Stimulated activated CD4-positive, alpha-beta T cell treated with anti-CD3 and anti-CD28 coated beads, Interleukin-4, amount 100 ng/mL, for 4 hours (primary cell): ENCODE measurements at places on chromosomes 5 and 9.
A peak's percentile ranks its signal among the peaks of the same experiment; 100 is the strongest.

GRCh38 chr5:41575110-41575779, 64.8 kb upstream of the PLCXD3 start:
- no peak for DNase-seq

DNA sequence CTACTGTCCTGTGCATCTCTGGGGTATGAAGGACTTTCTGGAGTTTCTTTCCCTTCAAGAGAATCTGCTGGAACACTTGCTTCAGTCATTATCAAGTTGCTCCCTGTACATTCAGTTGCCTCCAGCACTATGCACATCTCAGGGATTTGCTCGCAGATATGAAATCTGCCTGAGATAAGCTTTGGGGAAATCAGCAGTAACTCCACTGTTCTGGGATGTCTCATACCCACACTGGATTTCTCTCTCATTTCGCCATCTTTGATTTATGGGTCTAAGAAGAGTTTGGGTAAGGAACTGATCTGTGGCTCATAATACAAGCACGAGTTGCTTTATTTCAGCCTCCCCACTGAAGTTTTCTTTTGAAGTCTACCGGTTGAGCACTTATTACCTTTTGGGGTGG, 585.6 kb downstream of the PSAT1 start:
- DNase-seq = no peak

GRCh38 chr5:160938532-160938931, 86.5 kb upstream of the ATP10B start:
- DNase-seq = no peak

DNA sequence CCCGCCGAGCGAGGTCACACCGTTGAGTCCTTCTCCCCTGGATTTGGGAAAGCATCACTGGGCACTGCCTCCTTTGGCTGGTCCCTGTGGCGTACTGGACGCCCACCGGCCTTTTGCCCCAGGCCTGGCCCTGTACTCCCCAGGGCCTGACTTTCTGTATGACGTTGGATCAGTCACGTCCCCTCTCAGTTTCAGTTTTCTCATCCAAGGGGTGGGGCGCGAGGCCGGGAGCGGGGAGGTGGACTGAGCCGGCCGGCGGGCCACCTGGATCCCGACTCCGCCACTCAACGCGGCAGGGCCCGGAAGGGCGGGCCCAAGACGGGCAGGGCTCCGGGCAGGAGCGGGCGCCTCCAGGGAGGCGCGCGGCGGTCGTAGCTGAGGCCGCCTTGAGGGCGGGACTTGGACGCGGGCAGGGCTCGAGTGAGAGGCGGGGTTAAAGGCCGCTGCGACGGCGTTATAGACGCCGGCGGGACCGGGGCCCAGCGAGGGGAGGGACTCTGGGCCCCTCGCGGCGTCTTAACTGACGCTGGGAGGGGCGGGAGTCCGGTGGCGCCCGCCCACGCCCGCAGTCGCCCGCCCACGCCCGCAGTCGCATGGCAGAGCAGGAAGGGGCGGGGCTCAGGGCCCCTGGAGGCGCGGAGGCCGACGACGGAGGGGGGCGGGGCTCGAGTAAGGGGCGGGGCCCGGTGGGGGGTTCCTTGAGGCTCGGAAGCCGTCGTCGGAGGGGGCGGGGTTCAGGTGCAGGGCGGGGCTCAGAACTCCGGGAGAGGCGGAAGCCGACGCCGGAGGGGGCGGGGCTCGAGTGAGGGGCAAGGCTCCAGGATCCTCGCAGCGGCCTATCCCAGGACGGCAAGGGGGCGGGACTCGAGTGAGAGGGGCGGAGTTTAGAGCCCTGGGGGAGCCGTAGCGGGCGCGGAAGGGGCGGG, 549 bp upstream of the CARD19 start:
- peak; percentile 100 for DNase-seq

DNA sequence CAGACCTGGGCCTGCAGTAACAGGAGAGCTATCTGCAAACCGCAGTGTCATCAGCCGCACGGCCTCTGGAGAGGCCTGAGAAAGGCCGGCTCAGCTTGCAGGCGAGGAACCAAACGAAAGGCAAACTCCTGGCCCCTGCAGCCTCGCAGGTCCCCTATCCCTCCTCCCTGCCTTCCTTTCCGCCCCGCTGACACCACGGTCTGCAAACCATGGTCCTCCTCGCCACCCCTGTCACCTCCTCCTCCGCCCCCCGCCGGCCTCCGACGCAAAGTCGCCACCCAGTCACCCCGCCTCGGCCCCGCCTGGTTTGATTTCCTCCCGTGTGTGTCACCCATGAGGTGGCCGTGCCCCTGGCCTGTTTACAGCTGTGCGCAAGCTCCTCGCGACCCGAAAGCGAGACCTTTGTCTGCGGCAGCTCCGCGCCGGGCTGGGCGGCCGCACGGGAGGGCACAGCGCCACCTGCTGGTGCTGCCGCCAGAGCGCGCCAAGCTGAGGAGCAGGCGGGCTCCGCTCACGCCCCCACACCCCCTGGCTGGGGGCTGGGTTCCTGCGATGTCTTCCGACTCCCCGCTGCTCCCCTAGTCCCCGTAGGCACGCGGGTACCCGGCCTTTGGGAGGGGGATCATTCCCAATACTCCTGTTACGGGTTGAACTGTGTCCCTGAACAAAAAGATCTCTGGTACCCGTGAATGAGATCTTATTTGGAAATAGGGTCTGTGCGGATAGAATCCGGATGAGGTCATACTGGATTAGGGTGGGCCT, 19.4 kb downstream of the GBGT1 start:
- DNase-seq = peak; percentile 91

DNA sequence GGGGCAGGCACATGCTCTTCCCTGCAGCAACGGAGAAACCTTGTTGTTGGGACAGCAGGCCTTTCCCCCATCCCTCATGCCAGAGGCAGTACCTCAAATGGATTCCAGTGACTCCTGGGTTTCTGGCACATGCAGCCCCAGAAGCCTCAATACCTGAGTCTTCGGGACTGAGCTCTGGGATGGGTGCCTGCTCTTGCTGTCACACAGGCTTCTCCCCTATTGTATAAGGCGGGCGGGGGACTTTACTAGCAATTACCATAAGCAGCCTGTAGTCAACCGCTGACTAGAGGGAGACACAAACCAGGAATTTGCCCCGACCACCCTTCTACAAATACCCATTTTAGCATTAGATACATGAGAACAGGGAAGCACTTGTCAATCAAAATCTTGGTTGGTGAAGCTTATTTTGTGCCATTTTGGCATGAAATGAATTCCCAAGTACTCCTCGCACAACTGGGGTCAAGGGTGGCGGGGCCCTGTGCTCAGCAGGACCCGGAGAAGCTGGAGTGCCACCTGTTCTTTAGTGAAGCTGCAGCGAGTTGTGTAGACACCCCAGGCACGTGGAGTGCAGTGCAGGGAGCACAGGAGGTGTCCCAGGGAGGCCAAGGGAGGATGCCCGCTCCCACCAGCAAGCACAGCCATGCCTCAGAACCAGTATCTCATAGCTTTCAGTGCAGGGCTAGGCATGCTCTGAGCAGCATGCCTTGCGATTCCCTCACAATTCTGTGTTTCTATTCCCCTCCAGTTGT, 21.2 kb downstream of the S1PR3 start:
- DNase-seq = no peak

- no peak for DNase-seq
Observed at GRCh38 chr5:167553511-167553910, 737.9 kb upstream of the WWC1 start.

DNA sequence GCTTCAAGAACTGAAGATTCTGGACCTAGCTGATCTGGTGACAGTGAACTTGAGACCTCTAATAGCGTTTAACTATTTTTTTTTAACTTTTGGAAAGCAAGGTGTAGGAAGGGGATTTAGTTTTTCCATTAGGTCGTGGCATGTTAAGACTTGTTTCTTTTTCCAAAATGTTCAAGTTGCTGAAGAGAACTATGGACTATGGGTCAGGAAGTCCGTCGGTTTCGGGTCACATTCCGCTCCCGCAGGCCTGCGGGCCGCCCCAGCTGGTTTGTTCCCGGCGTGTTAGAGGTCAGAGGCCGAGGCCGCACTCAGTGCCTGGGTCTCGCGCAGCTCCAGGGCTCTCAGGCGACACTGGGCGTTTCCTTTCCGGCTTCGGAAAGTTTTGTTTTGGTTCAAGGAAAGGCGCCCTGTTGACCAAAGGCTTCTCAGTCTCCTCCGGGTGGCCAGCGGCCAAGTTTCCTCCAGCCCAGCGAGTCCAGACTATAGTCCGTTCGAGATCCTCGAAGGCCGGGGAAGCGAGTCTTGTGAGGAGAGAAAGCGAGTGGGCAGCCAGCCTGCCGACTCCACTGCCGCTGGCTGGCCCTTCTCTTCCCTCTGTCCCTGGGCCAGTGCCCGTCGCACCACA, 586 bp upstream of the FCHO2 start:
- DNase-seq = no peak

- no peak for DNase-seq
Observed at GRCh38 chr5:9265441-9266287, 280.2 kb downstream of the SEMA5A start.

DNA sequence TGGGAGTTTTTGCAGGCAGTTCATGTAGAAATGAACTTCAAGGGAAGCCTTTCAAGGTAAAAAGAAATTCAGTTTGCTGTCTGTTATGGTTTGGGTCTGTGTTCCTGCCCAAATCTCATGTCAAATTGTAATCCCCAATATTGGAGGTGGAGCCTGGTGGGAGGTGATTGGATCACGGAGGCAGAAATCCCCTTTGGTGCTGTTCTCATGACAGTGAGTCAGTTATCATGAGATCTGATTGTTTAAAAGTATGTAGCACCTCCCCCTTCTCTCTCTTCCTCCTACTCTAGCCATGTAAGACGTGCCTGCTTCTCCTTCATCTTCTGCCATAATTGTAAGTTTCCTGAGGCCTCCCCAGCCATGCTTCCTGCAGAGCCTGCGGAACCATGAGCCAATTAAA, 341.4 kb downstream of the ARHGEF28 start:
- no peak for DNase-seq

DNA sequence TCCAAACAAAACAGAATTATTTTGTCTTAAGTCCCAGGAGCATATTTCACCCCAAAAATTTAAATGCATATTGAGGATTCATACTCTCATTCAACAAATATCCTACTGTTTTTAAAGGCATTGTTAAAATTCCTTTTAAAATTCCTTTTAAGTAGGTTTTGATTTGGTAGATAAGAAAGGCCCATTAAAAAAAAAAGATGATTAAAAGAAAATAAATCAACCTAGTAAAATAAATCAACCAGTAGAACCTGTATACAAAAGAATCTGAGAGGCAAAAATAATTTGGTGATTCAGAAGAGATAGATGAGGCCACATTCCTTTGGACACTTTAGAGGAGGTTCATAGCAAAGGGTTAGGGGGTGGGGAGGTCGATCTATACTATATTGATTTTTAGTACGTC, 585.3 kb upstream of the TLE4 start:
- no peak for DNase-seq

DNA sequence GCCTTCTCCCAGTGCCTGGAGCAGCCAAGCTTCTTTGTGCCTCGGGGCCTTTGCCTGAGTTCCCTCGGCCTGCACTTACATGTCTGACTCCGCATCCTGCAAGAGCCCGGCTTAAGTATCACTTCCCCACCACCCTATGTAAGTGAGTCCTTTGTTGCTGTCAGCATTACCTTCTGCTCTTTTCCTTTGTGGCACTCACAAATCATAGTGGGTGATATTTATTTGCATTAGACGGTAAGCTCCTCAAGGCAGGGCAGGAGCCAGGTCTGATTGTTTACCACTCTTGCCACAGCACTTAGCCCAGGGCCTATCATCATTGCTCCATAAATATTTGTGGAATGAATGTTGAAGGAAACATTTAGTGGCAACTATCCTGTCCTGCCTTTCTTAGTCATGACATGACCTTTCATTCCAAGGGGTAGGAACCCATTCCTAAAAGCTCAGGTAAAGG, 4.8 kb downstream of the GM2A start:
- DNase-seq = no peak

GRCh38 chr5:100900142-100900795, 2.8 kb downstream of the ST8SIA4 start:
- peak; percentile 63 for DNase-seq

DNA sequence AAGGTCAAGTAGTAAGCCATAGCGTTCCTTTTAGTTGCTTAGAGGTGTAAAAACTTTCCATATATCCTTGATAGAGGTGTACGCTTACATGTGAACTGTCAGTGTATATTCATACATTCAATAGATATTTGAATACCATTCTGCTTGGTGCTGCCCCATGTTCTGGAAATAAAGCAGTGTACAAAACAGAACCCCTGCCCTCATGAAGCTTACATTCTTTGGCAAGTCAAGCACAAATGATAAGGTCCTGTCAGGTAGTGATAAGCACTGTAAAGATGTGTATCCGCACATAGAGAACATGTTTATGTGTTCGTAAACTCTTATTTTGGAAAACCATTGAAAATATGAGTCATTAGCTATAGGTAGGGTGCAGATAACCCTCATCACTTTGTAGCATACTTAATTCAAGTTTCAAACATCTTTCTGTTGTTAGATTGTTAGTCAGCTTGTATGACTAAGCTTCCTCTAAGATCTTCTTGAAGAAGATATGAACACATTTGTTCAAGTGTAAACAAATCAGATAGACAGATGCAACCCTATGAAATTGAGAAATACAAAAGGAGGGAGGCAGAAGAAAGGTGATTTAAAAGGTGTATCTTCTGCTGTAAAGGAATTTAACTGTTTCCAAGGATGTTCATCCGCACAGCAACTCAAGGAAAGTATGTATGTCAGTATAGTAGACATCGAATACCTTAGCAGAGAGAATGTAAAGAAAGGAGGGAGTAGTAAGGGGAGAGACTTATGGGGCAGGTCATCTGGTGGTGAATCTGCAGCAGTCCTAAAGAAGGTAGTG, 1.6 kb downstream of the GTF3C4 start:
- no peak for DNase-seq

DNA sequence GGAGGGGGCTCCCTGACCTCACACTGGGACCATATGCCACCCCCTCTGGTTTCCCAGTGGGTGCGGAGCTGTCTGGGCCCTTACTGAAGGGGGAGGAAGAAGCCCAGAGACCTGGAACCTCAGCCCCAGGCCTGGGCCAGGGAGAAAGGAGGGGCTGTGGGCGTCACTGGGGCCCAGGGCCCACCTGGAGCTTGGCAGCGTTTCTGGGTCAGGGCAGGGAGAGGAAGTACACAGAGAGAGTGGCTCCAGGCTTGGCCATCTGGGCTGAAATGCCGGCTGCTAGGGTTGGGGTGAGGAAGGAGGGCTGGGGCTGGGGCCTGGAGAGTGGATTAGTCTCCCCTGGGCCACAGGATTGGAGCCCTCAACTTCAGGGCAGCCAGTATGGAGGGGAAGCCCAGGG, 6.4 kb upstream of the DAB2IP start:
- no peak for DNase-seq

GRCh38 chr5:135329913-135330797, 68.9 kb downstream of the MACROH2A1 start:
- no peak for DNase-seq

- no peak for DNase-seq
Observed at GRCh38 chr5:97778451-97778850, 595.4 kb upstream of the RIOK2 start.

- no peak for DNase-seq
Observed at GRCh38 chr5:68551436-68551835, 335.9 kb downstream of the PIK3R1 start.

GRCh38 chr5:136032564-136032963, 3.8 kb downstream of the TGFBI start:
- no peak for DNase-seq

- no peak for DNase-seq
Observed at GRCh38 chr5:76062502-76063041, 20.6 kb upstream of the SV2C start.
